Sciatic nerve (tissue), 2 donors: ENCODE measurements at places on chromosomes 3 and 15. TPM values are rescaled to one million over a fixed set of nuclear protein-coding genes. Genes with fewer than 3 reads are reported as not detected.

Gene APBA2
- 3.5 TPM for total RNA-seq

Gene TIMMDC1
- 92.7 TPM for total RNA-seq

Gene SLC28A2
- not detected for total RNA-seq

Gene CMTM8
- 7.6 TPM for total RNA-seq

Gene GASK1A
- total RNA-seq, result 17.8 TPM

Gene PAQR5
- 6.5 TPM for total RNA-seq

Gene MAN2C1
- 231 TPM for total RNA-seq

Gene SLCO3A1
- total RNA-seq, result 36.4 TPM

Gene ADAMTSL3
- 39.1 TPM for total RNA-seq

Gene GOLGA6L7
- not detected for total RNA-seq

Gene PP2D1
- total RNA-seq, result not detected

Gene RLBP1
- not detected for total RNA-seq

Gene SNTN
- total RNA-seq, result not detected

Gene RPL14
- total RNA-seq, result 1,368 TPM

Gene RTP3
- not detected for total RNA-seq

Gene KIF15
- total RNA-seq, result 0.53 TPM

Gene KLHL40
- 0.13 TPM for total RNA-seq

Gene CCDC39
- 0.58 TPM for total RNA-seq

Gene STX19
- 0.31 TPM for total RNA-seq

Gene PPP1R14D
- not detected for total RNA-seq

Gene SERINC4
- 0.31 TPM for total RNA-seq

Gene ATOSA
- 39.3 TPM for total RNA-seq

Gene IQCF5
- total RNA-seq, result not detected

Gene TASOR
- 85.2 TPM for total RNA-seq

Gene YEATS2
- total RNA-seq, result 41.7 TPM

Gene FBXO40
- not detected for total RNA-seq

Gene ECE2
- total RNA-seq, result not detected

Gene SLITRK3
- total RNA-seq, result not detected

Gene SEMA6D
- total RNA-seq, result 42.8 TPM

Gene GOLGA6A
- total RNA-seq, result 0.98 TPM

Gene CCR8
- not detected for total RNA-seq

Gene EPHB1
- total RNA-seq, result 6.6 TPM

Gene CLDN18
- 0.09 TPM for total RNA-seq

Gene CFAP100
- 1.5 TPM for total RNA-seq

Gene GUCA1C
- total RNA-seq, result not detected

Gene C3orf70
- 12.9 TPM for total RNA-seq

Gene TMEM207
- total RNA-seq, result not detected

Gene PPM1L
- 10.0 TPM for total RNA-seq

Gene CCRL2
- total RNA-seq, result 4.7 TPM

Gene PRR20G
- total RNA-seq, result not detected

Gene IQCH
- total RNA-seq, result 2.1 TPM

Gene RARB
- 15.2 TPM for total RNA-seq

Gene PCLAF
- not detected for total RNA-seq

Gene UROC1
- not detected for total RNA-seq

Gene FANCD2OS
- total RNA-seq, result not detected

Gene ATP8B4
- 16.5 TPM for total RNA-seq

Gene CNTN4
- total RNA-seq, result 80.0 TPM
